Omental fat pad (tissue), 4 donors: ENCODE measurements at places on chromosomes 7 and 10. TPM values are rescaled to one million over a fixed set of nuclear protein-coding genes. Genes with fewer than 3 reads are reported as not detected.

Gene GPAM
- 225 TPM for total RNA-seq

Gene IFIT5
- total RNA-seq = 6.9 TPM

Gene DENND10
- total RNA-seq = 60.6 TPM

- DNase-seq = no peak
Observed at GRCh38 chr10:133117688-133118071, 30.0 kb downstream of the ADGRA1 start.

DNA sequence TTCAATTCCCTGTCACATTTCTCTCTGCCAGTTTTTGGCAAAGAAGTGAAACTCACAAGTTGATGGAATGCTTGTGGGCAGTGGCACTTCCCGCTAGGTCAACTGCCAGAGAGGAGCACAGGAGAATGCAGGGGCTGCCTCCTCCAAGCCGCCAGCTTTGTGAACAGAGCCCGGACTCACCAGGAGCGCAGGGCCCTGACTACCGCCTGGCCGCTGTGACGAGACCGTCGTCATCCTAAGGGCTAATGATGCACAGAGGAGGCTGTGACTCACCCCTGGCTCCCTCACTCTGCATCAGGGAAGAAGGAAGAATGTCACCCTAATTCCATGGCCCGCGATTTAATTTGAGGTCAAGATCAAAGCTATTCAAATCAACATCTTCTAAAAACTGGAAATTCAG, 123.9 kb downstream of the TAX1BP1 start:
- DNase-seq = no peak

GRCh38 chr7:116461500-116461899, 38.0 kb upstream of the CAV2 start:
- no peak for DNase-seq

DNA sequence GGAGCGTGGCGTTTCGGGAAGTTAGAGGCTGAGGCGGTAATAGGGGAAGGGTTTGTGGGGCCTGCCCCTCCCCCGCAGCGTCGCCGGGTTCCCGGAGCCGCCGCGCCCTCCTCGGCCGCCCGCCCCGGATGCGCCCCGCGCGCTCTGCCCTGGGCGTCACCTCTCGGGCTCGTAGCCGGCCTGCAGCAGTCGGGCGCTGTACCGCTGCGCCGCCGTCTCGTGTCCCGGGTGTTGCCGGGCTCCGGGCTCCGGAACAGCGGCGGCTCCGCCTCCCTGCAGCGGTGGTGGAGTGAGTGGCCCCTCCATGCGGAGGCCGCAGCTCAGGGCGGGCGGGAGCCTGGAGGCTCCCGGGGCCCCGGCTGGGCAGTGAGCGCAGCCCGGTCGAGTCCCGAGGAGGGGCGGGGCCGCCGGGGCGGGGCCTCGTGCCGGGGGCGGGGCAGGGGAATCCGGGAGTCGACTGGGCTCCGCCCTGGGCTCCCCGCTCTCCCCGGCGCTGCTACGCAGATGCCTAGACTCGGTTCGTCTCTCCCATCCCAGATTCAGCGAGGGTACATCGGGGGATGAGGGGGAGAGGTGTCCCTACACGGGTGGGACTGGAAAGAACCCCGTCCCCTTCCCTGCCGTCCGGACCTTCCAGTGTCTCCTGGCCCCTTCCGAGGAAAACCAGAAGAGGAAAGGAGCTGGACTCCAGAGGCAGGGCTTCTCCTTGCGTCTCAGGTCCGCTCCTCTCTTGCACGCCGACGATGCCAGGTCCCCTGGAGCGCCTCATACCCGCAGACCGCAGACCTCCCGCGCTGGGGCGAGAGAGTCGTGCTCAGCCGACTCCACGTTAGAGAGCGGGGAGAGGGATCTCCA, at the start of gene IMPDH1:
Gene IMPDH1, minus strand, starts transcription at position 387 of the 855 bp plus-strand sequence. Its CDS starts 81 bp downstream, at position 306.
- peak; percentile 73 for DNase-seq

- DNase-seq = no peak
Observed at GRCh38 chr10:117228210-117228609, 12.7 kb upstream of the SLC18A2 start.

DNA sequence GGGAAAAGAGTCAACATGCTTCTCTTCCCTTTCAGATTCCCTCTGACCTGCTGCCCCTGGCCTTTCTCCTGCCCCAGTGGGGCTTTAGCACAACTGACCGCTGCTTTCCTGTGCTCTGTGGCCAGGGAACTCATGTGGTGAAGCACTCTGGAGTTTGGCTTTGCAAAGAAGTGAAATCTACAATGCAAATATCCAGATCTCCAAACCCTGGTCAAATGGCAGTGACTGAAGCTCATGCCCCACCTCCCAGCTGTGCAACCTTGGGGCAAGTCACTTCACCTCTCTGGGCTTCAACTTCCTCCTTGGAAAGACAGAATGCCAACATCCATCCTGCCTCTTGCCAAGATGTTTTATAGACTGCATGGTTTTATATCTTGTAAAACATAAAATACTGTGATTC, 157.8 kb downstream of the NEURL1 start:
- DNase-seq = no peak

DNA sequence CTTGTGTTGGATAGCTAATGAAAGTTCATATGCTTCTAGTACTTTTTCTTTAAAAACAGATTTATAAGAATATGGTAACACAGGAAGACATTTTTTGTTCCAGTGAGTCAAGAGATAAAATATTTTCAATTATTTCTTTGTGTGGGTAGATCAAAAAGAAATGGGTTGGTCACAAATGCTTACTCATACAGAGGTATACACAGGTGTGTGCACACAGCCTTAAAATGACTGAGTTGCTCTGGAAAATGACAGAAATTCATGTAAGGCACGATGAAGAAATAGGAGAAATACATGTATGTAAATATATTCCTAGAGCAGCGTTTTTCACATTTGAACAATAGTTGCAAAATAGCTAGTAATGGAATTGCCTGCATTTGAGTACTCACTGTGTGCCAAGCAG, 66.0 kb downstream of the ST7 start:
- DNase-seq = no peak
